Fibroblast of skin of right biceps (primary cell): ENCODE measurements at places on chromosomes 2 and 18.

- DNase-seq, result peak; percentile 63
These were observed 75.3 kb downstream of the COLEC12 start for GRCh38 chr18:425106-425745.

DNA sequence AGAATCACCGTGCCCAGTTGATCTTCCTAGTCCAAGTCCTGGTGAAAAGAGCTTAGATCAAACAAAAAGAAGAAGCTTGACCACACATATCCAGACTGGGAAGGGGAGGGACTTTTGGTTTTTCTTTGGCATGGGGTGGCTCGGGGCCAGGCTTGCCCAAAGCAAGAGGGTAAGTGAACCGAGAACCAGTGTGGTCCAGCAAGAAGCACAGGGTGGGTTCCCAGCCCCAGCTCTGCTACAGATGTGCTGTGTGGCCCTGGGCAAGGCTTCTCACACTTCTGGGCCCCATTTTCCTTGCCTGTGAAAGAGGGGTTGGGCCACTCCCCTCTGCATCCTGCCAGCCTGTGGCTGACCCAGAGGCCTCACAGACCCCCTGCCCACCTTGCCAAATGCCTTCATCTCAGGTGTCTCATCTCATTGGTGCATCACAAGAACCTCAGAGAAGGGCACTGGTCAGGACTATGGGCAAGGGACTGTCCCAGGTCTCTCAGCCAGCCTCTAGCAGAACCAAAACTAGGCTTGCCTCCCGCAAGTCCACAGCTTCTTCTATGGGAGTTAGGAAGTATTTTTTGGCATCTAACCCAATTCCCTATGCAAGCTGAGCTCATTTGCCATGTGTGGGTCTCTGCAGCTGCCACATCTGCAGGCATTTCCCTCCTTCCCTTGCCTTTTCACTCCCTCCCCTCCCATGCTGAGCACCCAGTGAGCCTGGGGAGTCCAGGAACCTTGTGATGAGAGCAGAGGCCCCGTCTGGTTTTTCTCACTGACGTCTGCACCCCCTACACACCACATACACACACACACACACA, 6.9 kb downstream of the ATP6V1B1 start:
- no peak for DNase-seq

DNA sequence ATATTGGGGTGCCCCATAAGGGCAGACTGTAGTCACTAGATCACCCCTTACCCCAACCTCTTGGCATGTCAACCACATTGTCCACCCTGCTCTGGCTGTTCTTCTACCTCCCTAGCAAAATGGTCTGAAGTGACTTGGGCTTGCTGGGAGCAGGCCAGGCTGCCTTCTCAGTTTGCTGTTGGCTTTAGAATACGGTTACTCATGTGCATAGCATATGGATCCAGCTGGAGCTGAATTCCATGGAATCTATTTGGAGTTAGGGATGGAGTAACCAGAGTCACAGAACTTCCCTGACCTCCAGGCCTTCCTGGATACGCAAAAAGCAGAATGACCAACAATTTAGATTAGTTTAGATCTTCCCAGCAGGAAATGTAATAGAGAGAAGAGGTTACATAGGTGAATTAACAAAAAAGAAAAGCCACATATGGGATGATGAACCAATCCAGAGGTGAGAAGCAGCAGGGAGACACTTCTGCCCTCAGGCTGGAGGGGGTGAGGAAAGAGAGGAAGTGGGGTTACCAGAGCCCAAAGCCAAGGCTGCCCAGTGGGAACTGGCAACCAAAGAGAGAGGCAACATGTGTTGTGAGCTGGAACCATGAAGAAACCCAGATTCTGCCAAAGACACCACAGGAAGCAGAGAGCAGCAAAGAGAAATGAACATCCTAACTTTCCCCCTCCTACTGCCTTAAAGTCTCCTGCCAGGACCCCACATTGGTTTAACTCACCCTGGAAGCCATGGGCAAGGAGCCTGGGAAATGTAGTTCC, 26.1 kb downstream of the PKDCC start:
- no peak for DNase-seq

- DNase-seq, result no peak
These were observed 23.3 kb downstream of the PHLPP1 start for GRCh38 chr18:62738639-62739038.

DNA sequence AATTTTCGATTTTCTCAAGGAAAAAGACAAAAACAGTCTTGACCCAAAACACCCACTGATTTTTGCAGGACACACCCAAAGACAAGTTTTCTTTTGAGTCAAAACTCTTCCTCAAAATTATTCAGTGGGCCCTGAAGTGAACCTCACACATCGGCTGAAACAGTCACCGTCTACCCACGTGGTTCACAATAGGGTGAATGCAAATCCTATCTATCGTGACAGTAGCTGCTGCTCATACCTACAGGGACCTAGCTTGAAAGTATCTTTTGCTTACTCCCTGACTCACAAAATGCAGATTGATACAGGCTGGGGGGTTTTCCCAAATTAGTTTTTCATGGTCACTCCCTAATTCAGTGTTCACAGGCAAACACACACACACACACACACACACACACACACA, 10.7 kb upstream of the CD226 start:
- no peak for DNase-seq

GRCh38 chr18:37729716-37730115, 164.1 kb upstream of the CELF4 start:
- no peak for DNase-seq
